ENCODE measurements at places on chromosomes 2 and 18.

DNA sequence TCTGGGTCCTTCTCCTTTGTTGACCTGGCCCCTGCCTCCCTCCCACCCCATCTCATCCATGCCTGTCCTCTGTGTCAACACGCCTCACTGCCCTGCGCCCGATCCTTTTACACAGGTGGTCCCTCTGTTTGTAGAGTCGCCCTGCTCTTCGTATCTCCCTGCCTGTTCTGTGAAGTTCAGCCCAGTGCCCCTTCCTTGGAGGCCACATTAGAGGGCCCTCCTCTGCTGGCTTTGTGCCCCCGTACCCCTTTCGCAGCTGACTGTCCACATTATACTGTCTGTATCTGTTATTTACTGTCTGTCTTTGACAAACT lies 25.5 kb downstream of the ASAP2 start:
- no peak for DNase-seq

DNA sequence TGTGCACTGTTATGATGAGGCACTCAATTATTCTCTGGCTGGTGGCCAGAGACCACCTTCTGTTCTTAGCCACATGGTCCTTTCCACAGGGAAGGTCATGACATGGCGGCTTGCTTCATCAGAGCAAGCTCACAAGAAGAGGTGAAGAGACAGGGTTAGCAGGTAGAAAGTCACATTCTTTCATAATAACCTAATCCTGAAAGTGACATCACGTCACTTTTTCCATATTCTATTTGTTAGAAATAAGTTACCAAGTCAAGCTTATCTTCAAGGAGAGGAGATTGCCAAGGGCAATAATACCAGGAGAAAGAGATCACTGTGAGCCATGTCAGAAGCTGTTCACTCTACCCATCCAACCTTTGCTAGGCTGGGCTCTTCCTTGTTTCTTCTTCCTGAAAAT lies 139.4 kb downstream of the OSR1 start:
- no peak for DNase-seq

DNA sequence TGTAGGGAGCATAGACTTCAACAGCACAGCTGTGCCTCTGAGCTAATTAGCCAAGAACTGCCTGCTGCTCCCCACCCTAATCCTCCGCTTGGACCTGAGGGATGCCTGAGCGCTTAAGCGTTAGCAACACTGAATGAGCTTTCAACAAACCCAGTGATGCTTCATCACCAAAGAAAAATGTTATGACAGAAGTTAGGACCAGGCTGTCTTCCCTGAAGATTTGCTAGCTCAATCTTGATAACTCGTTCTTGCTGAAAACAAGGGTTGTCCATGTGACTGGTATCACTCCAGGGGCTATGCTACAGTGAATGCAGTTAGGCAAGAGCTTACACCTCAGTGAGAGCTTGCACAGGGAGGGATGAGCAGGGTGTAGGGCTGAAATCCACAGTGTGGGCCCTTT lies 190.7 kb upstream of the SIX2 start:
- DNase-seq, result no peak

GRCh38 chr2:64716569-64716968 lies 62.9 kb upstream of the SERTAD2 start:
- no peak for DNase-seq

DNA sequence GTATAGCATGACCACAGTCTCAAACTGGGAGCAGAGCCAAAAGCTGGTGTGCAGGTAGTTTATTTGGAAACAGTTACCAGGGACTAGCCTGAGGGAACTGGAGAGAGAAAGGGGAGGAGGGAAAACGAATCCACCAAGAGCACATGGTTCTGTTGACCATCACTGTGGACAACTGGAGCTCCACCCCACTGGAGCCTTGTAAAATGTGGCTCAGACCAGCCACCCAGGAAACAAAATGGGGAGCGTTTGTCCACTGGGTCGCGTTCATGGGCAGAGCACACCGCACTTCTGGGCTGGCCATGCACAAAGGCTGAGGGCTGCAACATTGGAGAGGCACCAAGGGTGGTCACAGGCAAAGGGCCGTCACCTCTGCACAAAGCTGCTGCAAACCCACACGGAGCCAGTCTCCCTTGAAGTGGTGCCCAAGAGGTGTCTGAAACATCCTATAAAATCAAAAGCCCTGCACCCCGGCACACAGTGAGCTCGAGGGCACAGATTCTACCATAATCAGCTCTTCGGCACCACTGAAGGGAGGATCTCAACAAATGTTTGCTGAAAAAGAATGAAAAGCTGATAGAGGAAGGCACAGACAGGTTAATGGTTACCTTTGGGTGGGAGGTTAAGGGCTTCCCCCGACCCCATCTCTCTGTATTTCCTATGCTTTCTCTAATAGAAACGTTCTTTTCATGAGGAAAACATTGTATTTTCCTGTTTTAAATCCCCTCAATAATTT lies 192.9 kb downstream of the INHBB start:
- no peak for DNase-seq

DNA sequence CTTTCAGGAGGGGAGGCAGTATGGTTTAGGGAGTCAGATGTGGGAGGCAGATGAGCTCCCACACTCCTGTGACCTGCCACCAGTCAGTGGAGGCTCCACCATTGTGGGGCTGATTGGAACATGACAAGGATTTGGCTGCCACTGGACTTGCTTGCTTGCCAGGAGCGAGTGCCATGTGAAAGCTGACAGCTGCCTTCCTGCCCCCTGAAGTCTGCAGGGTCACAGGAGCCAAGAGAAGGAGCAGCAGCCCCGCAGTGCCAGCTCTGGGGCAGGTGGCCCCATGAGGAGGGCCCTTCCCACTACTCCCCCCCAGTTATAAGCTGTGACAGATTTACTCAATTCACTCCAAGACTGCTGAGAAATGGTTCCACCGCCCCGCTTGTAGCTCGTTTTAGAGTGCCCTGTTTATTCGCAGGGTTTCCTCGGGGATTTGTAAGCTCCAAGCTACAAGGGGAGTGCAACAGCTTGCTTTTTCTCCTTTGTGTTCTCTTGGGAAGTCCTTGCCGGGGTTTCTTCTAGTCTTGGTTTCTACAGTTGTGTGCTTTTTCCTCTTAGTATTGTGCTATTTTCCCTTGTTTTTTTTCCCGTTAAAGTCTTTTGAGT lies 414.3 kb downstream of the MEIS1 start:
- no peak for DNase-seq

DNA sequence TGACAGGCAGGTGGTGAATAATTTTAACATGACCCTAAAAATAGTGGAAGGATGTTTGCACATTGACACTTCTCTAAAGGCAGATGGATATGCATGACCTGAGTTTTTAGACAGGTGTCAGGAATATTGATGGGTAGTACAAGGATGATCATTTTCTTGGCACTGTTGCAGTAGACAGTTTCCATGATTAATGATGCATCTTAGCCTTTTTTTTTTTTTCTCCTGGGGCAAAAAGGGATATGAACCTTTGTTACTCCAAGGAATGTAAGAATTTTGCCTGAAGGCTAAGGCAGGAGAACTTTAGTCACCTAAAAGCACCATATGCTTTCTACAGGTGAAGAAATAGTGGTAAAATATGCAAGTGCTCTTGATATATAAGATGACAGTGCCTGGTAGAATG lies 136.3 kb upstream of the CAVIN2 start:
- no peak for DNase-seq

DNA sequence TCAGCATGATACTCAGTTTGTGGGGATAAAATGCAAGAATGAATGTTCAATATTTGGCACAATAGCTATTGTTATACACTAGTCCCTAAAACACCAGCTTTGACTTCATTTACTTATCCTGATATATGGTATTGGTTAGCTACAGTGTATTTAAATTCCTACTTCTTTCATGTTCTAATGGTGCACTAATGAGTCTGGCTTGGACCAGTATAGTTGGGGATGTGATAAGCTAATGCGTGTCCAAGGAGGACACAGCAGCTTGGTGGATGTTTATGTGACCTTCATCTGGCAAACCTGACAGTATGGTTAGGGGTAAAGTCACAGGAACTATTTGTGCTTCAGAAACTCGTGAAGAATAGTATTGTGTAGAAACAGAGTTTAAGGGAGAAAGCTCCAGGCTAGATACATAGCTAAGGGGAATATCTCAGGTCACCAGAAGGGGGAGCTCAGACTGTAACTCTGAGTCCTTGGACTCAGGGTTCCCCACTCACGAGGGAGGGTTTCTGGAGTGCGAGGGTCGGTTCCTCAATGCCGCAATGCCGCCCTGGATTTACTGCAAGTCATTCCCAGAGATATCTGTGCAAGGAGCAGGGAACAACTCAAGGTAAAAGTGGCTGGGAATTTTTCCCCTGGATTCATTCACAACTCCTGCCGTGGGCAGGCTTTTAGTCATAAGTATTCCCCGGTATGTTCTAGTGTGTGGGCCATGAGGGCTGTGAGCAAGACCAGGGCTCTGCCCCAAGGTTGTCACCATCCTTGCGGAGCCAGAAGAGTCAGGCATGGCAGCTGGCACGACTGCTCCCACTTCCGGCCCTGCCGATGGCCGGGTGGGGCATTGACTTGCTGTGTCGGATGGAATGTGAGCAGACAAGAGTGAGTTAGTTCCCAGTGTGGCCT lies 14.5 kb downstream of the IL1R2 start:
- peak; percentile 68 for DNase-seq

DNA sequence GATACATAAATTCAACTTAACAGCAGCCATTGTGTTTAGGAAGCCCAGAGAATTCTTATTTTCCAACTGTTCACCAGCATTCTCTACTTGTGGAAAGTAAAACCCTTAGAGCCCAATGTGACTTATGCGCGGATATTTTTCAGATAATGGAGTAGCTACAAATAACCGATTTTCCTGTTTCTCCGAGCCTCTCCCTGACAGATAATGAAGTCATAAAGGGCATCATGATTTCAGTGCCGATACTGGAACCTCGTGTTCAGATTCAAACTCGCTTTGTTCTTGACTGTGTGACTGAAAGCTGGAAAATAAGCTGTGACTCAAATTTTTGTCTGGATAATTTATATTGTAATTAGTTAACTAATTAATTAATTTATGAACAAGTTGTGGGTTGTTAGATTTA lies 228.2 kb downstream of the VAPA start:
- DNase-seq, result no peak

DNA sequence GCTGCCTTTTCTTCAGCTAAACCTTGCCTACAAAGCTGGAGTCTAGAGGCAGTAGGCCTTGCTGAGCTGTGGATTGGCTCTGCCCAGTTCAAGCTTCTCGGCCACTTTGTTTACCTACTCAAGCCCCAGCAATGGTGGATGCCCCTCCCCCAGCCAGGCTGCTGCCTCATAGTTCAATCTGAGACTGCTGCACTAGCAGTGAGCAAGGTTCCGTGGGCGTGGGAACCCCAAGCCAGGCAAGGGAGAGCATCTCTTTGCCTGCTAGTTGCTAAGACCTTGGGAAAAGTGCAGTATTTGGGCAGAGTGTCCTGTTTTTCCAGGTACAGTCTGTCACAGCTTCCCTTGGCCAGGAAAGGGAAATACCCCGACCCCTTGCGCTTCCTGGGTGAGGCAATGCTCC lies 68.9 kb downstream of the VAPA start:
- DNase-seq, result no peak

DNA sequence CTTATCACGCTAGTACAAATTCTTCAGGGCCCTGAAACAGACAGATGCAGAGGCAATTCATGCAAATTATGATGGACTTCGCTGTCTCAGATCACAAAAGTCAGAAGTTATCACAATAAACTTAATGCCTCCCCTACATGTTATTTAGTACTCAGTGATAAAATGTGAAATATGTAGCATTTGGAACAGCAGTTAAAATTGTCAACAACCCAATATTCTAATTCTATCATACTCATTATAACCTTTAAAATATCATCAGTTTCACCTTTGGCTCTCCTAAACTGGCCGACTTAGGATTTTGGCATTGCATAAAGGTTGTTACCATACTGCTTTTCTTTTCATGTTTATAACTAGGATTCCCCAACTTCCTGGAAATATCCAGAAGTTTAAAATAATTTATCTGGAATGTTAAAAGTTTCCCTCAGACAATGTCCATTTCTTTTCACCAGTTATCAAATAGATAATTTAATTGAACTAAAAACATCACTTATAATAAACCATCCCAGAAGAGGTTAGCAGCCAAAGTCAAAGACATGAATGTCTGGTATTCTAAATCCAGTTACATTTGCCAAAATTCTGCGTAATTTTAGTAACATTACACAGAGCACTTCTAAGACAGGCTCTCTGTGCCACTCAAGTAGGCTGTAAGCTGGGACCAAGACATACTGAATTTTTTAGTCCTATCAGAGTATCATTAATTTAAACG lies 239.8 kb downstream of the RBM43 start:
- no peak for DNase-seq

GRCh38 chr2:196516564-196516963 lies 123.0 kb upstream of the CCDC150 start:
- no peak for DNase-seq

DNA sequence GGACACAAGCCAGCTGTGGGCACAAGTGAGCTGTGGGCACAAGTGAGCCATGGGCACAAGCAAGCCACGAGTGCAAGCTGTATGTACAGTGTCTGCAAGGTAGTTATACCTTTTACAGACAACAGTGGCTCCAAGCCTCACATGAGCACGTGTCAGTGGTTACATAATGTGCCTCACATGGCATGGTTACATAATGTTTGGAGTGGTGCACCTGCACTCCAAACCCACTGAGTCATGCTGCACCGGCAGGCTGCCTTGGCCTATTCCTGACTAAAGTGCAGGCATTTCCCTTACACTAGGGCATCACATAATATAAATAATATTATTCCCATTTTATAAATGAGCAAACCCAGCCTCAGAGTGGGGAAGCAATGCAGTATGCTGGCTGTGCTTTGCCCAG lies 62.6 kb downstream of the MARCO start:
- DNase-seq, result no peak

DNA sequence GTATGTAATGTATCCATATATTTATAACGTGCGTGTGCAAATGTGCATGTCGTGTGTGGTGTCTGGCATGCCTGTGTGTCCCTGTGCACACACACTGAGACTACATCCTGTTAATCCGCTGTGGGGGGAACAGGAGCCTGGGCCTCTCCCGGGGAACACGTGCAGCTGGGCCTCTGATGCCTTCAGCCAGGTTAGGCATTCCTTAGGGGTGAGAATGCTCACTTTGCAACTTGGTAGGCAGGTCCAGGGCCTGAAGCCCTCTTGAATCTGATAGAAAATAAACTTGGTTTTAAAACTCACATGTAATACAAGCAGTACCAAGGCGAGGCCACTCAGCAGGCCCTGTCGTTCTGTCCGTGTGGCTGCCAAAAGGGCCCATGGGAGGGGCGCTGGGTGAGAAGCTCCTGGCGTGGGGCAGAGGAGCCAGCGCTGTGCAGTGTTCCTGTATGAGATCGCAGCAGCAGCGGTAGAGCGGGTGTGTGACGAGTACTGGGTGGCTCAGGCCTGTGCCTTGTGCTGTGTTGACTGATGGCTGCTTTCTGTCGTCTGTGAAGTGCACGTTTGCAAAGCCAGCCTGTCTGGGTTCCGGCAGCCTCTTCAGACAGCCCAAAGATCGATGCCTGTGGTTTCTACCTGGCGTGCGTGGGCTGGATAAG lies 16.2 kb downstream of the SALL3 start:
- DNase-seq, result no peak

GRCh38 chr18:55224086-55224625 lies 264.9 kb upstream of the CCDC68 start:
- no peak for DNase-seq
